ENCODE measurements at places on chromosomes 5 and 9.

GRCh38 chr5:30413540-30413939 is 779.9 kb upstream of the CDH6 start:
- no peak for DNase-seq

DNA sequence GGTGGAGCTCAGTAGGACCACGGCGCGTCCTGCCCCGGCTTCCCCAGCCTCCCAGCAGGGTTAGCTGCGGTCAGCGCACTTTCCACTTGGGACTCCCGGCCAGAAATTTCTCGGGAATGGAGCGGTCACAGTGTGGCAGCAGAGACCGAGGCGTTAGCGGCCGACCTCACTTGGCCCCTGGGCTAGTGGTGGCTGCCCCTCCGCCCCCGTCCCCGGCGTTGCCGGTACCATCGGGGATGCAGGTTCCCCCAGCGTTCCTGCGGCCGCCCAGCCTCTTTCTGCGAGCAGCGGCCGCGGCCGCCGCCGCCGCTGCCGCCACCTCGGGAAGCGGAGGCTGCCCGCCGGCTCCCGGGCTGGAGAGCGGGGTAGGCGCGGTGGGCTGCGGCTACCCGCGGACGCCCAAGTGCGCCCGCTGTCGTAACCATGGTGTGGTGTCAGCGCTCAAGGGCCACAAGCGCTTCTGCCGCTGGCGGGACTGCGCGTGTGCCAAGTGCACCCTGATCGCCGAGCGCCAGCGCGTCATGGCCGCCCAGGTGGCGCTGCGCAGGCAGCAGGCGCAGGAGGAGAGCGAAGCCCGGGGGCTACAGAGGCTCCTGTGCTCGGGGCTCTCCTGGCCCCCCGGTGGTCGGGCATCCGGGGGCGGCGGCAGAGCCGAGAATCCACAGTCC is 460 bp downstream of the DMRTA1 start:
- peak; percentile 55 for DNase-seq

- DNase-seq, result no peak
Measured at GRCh38 chr5:652773-653350, 40.3 kb downstream of the TPPP start.

DNA sequence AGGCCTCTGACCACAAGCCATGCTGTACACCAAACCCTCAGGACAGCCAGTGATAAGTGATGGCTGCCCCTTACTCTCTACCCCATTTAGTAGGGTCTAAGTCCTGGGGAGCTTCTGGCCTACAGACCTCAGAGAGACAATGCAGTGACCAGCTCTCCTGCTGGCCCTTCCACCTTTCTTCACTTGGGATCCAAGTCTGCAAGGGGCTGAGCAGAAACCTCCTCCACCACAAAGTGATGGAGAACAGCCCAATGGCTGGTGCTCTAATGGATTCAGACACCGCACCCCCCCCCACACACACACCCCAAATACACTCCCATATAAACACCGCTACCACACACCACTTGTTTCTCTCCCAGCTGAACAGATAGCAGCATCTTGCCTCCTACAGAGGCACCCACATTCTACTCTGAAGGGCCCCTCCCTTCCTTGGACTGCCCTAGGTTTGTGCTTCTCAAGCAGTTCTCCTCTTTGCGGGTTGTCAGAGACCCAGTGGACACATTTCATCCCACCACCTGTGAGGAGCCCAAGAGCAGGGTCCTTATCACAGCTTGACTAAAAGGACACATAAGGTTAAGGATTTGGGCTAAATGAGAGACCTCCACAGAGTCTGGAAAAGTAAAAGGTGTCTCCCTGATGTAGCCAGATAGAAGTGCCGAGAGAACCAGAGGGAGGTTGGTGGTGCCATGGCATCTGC is 1.3 kb upstream of the PDLIM4 start:
- no peak for DNase-seq

- DNase-seq, result no peak
Measured at GRCh38 chr5:50564558-50564957, 101.9 kb upstream of the PARP8 start.

DNA sequence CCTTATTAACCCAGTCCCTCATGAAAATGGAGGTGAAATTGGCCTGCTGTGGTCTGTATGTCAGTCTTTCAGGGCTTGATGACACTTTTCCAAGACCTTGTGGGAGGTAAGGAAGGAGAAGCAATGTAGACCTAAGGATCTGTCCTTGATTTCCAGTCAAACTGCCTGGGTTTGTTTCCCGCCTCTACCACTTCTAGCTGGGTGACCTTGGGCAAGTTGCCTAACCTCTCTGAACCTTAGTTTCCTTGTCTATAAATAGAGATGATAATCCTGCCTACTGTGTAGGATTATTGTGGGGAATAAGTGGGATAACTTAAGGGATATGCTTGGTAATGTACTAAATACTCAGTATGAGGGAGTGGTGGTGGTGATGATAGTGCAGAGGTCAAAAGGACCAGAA is 59.7 kb downstream of the PPARGC1B start:
- no peak for DNase-seq

- DNase-seq, result no peak
Measured at GRCh38 chr5:119582987-119583386, 46.4 kb upstream of the FAM170A start.

DNA sequence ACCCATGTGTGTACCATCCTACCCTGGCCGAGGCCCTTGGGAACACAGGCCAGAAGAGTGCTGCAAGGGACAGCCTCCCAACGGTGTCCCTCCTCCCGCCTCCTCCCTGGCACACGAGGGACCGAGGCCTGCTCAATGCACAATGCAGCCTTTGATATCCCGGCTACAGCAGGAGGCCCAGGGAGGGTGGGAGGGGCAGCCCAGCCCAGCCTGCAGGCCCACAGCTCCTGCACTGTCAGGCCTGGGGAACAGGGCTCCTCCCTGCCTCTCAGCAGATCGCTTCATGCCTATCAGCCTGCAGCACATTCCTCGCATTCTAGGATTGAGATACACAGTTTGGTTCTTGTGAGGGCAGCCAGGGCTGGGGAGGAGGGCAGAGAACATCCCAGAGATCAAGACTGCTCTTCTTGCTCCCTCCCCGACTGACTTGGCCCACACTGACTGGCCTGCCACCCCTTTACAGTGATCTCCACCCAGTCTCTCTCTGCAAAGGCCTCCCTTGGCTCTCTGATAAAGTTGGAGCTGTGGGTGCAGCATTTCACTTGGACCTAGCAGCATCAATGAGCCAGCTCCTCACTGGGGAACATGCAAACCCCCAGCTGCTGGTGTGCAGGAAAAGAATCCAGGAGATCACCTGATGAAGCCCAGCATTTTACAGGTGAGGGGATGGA is at the start of gene SH3TC2:
Gene SH3TC2, minus strand, starts transcription at position 46 of the 671 bp plus-strand sequence. Its CDS starts 40 bp downstream, at position 6.
- no peak for DNase-seq

DNA sequence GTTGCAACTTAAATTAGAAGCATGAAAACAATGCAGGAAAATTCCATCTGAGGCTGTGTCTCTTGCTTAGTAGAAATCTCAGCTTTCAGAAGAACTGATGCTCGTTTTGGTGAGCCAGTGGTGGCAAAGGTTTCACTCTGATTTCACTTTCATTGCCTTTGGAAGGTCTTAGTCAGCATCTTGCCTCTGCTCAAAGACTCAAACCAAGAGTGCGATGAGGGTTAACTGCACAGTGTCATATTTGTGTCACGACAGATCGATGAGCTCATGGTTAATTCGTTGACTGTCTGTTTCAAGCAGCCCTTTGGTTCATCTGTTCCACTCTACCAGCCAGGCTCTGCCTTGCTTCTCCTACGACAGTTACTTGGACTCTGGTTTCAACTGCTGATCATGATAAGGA is 331.3 kb upstream of the KIF2A start:
- DNase-seq, result no peak

GRCh38 chr9:137388589-137389427 is 34.2 kb downstream of the EXD3 start:
- DNase-seq, result no peak

- no peak for DNase-seq
Measured at GRCh38 chr9:110691002-110691549, 22.5 kb downstream of the MUSK start.

DNA sequence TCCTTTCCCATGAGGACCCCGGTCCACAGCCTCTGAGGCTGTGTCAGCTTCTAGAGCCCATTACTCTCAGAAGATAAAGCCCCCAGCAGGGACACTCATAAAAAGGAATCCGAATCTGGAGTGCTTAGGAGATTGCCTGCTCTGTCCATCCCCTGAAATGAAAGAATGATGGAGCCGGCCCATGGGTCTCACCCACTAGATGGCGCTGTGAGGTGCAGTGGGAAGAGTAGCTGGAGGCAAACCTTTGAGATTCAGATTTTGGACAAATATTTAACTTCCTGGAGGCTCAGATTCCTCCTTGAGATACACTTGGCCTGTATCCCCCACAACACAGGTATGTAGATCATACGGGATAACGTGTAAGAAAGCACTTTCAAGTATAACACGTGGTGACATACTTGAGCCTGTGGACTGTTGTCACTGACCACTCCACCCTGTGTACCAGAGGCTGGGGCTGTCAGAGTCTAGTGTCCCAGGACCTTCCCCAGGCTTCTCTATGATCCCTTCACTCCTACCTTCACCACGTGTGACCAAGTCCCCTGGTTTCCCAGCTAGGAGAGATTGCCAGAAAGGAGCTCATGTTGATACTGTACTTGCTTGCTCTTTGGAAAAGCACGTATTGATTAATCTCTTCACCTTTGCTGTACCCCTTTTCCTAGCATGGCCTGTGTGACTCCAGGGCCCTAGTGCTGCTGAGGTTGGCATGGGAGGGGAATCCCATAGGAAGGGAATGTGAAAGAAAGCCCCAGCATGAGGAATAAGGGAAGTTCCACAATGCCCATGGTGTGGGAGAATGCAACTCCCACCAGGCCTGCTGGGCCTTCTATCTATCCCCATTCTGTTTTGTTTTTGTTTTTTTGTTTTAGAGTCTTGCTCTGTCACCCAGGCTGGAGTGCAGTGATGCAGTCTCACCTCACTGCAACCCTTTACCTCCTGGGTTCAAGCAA is 32.1 kb downstream of the TRMO start:
- no peak for DNase-seq

- no peak for DNase-seq
Measured at GRCh38 chr5:126253406-126253805, 169.8 kb upstream of the GRAMD2B start.

DNA sequence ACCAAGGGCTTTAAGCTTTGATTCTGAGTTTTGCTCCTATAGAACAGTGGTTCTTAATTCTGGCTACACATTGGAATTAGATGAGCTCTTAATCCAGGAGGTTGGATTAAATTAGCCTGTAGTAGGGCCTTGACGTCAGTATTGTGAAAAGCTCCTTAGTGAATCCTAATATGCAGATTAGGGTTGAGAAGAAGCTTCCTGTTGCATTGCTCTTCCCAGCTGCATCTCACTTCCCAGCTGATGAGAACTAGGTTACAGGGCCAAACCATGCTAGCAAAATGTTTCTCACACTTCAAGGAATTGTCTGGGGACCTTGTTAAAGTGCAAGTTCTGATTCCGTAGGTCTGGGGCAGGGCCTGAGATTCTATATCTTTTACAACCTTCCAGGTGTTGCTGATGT is 300.0 kb downstream of the ZSWIM6 start:
- no peak for DNase-seq

DNA sequence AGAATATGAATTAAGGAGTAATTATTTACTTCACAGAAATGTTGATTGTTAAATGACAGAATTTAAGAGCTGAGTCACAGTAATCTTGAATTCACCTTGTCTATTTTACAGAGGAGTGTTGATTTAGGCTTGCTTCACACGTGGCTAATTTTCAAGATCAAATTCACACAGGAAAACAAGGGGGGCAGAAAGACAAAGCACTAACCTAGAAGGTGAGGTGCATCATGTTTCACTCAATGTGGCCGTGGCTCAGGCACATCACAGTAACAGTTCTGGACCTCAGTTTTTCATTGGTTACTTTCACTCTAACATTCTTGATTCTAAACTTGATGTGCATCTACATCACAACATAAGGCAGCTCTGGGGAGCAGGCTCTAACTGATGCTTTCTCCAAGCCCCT is 69.6 kb upstream of the GNAQ start:
- DNase-seq, result no peak

GRCh38 chr5:76663573-76663972 is 40.4 kb upstream of the F2RL2 start:
- no peak for DNase-seq

DNA sequence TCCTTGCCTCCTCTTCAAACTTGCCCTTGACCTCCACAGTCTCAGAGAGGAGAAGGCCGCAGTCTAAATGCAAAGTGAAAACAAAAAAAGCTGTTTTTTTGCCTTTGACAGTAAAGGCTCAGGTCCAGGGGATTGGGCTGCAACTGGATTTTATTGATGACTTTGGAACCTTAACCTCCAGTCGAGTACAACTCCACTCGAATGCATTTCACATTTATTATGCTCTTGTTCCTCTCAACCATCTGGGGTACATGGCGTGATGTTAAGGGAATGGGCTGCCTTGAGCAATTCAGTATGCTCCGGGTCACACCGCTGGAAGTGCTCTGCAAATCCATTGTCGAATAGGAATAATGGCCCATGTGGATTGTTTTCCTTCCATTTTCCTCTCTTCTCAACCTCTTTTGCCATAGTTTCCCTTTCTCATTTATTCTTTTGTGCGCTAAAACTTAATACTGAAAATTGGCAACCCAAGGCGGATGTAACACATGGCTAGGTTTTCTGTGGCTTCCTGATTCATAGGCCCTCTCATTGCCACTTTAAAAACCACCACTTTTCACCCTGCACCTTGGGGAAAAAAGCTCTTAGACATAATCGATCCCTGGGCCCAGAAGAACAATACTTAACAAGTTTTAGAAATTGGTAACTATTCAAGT is 34.3 kb downstream of the ITK start:
- no peak for DNase-seq

GRCh38 chr9:111661802-111662521 is 557 bp downstream of the GNG10 start:
- peak; percentile 17 for DNase-seq

DNA sequence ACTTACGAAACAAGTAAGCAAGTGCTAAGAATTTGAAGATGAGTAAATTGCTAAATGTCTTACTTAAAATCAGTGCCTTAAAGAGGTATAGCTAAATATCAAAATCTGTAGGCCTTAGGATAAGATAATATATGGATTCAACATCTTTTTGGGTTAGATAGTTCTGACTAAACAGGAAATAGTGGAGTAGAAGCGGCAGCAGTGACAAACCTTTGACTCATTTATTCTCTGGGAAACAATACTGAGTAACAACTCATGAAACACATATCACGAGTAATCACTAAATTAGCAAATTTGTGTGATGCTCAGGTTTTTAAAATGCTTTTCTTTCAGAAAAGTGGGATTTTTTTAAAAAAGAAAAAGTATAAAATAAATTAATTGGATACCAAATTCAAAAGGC is 762.1 kb upstream of the TYRP1 start:
- DNase-seq, result no peak

GRCh38 chr5:161851691-161852299 is 3.9 kb downstream of the GABRA1 start:
- DNase-seq, result no peak

DNA sequence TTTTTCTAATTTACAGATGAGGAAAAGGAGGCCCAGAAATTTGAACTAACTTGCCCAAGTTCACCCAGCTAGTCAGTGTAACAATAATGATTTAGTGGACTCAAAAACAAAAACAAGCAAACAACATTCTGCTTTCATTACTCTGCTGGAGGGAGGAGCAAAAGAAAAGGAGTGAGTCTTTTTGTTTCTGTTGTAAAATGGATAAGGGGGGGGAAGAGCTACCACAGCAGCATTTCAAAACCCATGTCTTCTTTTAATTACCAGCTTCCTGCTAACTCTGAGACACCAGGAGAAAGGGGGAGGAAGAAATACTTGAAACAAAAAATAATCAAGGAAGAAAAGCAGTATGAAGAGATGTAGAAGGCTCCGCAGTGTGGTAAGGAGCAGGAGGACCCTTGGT is 39.2 kb upstream of the EQTN start:
- no peak for DNase-seq
